ENCODE measurements at places on chromosomes 16 and 17. TPM values are rescaled to one million over a fixed set of nuclear protein-coding genes. Genes with fewer than 3 reads are reported as not detected.

C1QTNF8 gene
- total RNA-seq: not detected

KRTAP17-1 gene
- not detected for total RNA-seq

HBA1 gene
- total RNA-seq: not detected

PRAC2 gene
- total RNA-seq: not detected

SLC35G6 gene
- not detected for total RNA-seq

CCL17 gene
- not detected for total RNA-seq

ENGASE gene
- 15.4 TPM for total RNA-seq

PARN gene
- total RNA-seq: 27.3 TPM

TOX3 gene
- not detected for total RNA-seq

TPSG1 gene
- not detected for total RNA-seq

GSDMA gene
- not detected for total RNA-seq

XPO6 gene
- 156 TPM for total RNA-seq

HBM gene
- not detected for total RNA-seq

CDK3 gene
- 1.7 TPM for total RNA-seq

TMEM114 gene
- 0.24 TPM for total RNA-seq

FA2H gene
- not detected for total RNA-seq

NPIPA8 gene
- not detected for total RNA-seq

MGAT5B gene
- 2.6 TPM for total RNA-seq

SULT1A1 gene
- 0.61 TPM for total RNA-seq

CASKIN1 gene
- 0.16 TPM for total RNA-seq

CIITA gene
- 4.9 TPM for total RNA-seq

CA10 gene
- total RNA-seq: not detected

All from hair follicle dermal papilla cell (primary cell).